ENCODE measurements at places on chromosomes 1 and 21.

DNA sequence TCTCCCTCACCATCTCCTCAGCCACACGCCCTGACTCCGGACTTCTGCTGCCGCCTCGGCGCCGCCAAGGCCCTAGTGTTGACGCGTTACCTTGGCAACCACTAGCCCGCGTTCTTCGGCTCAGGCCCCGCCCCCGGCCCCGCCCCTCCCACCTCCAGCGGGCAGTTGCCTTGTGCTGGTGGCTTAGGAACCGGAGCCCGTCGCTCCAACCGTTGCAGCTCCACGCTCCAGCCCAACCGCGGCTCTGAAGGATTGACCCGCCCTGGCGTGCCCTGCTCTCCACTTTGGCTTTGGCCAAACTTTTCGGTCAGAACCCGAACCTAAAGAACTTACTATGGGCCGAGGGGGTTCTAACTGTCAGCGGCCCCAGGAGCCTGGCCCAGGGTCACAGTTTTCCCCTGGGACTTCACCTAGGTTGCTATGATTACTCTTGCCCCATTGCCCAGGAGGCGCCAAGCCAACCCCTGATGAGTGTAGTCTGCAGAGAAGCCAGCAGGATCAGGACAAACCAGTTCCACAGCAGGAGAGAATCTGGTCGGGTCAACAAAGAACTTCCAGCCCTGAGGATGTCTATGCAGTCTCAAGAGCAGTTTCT lies at the start of gene CFAP45:
TSS of gene CFAP45 (minus strand) at position 80 of the 595 bp plus-strand sequence. CDS start at position 13, 67 bp downstream.
- no peak for DNase-seq

GRCh38 chr21:34307991-34308532 lies 55.7 kb upstream of the KCNE2 start:
- DNase-seq: no peak

DNA sequence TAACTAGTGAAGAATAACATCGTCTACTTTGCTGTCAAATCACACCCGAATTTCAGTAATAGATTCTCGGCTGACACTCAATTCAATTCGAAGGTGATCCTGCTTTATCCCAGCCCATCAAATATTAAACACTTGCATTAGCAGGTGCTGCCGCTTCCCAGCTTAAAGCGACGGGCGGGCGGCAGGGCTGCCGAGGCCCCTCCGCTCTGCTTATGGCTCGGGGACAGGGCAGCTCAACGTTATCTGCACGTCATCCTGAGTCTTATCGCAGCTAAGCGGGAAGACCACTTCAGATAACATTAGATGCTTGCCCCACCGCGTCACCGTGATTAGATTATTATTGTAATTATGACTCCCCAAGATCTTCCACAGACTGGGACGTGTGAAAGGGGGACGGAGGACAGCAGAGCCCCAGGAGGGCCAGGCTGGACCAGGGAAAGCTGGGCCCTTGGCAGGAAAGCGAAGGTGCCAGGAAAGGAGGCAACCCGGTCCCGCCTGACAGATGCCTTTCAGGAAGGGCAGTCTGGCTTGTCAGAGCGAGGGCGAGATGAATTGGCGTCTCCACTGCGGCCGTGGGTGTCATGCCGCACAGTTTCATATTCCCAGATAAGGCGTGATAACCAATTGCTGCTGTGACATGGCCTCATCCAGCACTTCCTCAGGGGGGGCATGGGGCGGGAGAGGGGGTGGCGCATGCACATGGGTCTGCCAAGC lies 37.0 kb downstream of the DMAP1 start:
- DNase-seq: no peak

DNA sequence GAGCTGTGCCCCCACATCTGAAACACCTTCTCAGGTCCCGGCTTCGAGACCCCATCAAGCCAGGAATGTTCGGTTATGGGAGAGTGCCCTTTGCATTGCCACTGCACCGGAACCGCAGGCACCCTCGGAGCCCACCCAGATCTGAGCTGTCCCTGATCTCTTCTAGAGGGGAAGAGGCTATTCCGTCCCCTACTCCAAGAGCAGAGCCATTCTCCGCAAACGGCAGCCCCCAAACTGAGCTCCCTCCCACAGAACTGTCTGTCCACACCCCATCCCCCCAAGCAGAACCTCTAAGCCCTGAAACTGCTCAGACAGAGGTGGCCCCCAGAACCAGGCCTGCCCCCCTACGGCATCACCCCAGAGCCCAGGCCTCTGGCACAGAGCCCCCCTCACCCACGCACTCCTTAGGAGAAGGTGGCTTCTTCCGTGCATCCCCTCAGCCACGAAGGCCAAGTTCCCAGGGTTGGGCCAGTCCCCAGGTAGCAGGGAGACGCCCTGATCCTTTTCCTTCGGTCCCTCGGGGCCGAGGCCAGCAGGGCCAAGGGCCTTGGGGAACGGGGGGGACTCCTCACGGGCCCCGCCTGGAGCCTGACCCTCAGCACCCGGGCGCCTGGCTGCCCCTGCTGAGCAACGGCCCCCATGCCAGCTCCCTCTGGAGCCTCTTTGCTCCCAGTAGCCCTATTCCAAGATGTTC lies 4.3 kb downstream of the ADAMTSL4 start:
- no peak for DNase-seq

DNA sequence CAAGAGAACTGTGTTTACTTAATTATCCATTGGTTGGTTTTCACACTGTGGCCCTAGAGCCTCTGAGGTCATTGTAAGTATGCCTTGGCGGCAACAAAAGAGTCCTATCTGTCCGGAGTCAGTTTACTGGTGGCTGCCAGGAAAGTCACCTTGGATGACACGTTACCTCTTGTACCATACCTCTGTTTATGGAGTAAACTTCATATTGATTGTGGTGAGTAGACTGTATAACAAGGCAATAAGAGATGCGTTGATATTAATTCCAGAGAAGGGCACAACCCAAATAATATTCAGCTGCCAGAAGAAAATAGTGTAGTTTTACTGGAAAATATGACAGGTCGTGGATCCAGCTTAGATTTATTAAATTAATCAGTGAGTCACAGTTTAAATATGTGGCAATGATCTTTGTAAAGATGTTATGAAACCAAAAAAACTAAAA lies 20.4 kb upstream of the KIF14 start:
- DNase-seq: no peak

DNA sequence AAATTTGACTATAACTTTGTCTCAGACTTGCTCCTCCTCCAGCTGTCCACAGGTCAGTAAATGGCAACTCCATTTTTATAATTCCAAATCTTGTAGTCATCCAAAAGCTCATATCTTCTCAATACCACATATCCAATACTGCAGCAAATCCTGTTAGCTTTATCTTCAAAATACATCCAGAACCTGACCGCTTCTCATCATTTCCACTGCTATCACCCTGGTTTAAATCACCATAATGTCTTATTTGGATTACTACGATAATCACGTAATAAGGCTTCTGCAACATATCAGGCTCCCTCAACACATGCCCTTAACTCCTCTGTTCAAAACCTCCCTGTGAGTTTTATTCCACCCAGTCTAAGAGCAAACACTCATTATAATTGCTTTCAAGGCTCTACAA lies 34.5 kb downstream of the ERO1B start:
- no peak for DNase-seq

Measured in central memory CD8-positive, alpha-beta T cell (primary cell).